ENCODE measurements at places on chromosomes 16 and 17.

GRCh38 chr16:85369741-85370528, 243.2 kb upstream of the GSE1 start:
- no peak for DNase-seq

DNA sequence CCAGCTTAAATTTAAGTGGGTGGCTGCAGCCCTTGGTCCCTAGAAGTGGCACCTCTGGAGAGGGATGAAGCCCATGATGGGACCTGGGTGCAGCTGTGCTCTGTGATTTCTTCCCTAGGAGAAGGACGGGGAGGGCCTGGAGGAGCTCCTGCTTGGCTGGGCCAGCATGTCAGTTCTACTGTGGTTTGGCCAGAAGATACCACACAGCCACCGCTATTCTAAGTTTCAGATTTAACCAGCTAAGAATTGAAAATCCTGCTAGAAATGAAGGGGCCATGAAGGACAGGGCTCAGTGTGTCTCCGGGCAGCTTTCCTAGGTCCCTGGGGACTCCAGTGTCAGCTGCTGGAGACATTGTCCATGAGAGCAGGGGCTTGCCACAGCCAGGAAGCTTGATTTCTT, 9.7 kb downstream of the RAP1GAP2 start:
- DNase-seq: no peak

DNA sequence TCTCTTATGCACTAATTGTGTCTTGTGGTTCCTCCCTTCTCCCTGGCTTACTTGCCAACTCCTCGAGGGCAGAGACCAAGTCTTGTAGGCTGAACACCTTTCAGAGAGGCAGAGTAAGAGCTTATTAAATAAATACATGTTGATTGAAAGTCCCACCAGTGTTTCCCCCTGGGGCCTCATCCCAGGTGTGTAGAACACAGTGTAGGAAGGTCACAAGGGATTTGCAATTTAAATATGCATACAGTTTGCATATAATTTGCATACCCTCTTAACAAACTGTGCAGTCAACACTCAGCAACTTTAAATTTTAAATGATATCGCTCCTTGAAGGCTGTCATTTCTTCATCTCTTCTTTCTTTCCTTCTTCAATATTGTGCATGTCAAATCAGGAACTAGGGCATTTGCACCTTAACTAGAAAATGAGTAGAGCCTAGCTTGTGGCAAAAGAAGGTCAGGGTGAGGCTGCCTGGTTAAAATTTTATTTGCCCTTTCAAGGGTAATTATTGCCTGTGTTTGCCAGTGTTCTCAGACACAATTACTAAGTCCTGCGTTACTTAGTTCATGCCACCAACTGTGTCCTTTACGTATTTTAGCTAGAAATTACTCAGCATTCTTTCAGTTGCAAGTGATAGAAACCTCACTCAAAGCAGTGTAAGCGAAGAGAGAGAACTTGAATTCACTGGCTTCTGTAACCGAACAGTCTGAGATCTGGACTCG, 465.7 kb downstream of the HAPSTR1 start:
- DNase-seq: no peak

DNA sequence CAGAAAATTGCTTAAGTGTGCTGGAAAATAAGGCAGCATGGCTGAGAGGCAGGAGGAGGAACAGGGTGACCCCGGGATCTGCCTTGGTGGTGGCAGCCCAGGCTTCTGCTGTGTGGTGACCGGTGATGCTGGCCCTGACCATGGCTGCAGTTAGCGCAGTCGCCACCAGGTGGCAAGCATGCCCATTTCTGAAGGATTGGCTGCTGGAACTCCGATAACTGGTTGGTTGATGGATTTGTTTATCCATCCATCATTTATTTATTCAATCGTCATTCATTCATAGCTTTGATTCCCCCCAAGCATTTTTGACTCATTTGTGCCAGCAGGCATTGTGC, 29.1 kb upstream of the ITGA3 start:
- DNase-seq: peak; percentile 78

GRCh38 chr16:49560004-49560830, 186.6 kb downstream of the C16orf78 start:
- no peak for DNase-seq

- no peak for DNase-seq
These were observed 26.6 kb upstream of the GINS3 start for GRCh38 chr16:58365623-58366022.

- no peak for DNase-seq
These were observed 6.0 kb downstream of the HAGHL start for GRCh38 chr16:732936-733335.

- DNase-seq: no peak
These were observed 29.3 kb upstream of the MFSD6L start for GRCh38 chr17:8828517-8828875.

GRCh38 chr16:84104231-84104630, 12.5 kb downstream of the MBTPS1 start:
- DNase-seq: no peak

DNA sequence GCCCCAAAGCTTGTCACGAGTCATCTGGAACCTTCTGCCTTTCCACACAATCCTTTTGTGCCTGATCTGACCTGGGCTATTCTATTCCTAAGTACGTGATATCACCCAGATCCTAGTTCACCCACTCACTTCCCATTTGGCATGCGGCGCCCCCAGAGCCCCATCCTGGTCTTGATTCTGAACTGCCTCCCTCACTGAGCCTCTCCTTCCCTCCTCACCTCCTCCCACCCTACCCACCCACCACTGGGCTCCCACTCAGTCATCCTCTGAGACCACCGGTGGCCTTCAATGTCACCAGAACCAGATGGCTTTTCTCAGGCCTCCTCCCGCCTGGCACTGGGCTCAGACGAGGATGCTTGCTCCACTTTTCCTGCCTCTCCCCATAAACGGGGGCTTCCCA, 18.5 kb downstream of the WDR45B start:
- DNase-seq: no peak

DNA sequence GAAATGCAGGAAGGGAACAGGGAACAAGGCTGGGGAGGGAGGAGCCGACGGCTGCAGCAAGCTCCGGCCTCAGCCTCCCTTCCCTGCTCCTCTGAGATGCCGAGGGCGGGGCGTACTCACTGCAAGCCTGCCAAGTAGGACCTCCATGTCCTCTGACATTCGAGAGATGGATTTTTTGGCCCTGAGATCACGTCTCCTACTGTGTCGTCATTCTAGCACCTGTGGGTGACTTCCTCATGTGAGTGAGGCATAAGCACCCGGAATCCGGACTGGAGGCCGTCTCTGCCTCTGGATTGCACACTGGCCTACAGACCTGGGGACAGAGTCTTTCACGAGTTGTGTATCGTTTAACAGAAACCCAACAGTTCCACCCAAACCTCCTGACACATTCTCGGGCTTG, 14.5 kb downstream of the MRM3 start:
- DNase-seq: no peak
